ENCODE measurements at places on chromosomes 6 and 20.
A peak's percentile ranks its signal among the peaks of the same experiment; 100 is the strongest.

DNA sequence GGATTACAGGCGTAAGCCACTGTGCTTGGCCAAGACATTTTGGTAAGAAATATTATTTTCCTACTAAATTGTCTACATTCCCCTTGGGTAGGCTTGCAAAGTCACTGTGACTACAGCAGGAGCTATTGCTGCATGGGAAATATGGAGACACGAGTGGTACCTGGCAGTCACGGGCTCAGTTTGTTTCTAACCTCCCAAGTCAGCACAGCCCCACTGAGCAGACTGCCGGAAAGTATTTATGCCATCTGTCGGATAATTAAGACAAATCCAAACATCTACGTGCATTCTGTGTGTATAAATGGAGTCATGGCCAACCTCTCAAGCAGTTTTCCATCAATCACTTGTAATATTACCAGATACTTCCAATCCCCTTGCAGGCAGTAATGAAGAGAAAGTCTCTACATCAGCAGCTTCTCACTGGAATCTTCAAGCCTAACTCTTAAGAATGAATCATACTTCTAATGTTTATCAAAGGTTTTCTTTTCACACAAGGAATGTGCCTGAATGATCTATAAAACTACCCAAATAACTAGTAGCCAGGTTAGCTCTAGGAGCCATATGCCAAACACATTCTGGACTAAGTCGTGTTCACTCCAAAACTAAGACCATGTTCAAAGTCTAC is 20.1 kb downstream of the PSMB1 start:
- no peak for DNase-seq

- DNase-seq: no peak
Measured at GRCh38 chr6:52474173-52474572, 54.0 kb downstream of the EFHC1 start.

GRCh38 chr20:36571564-36572504 is 1.6 kb upstream of the TGIF2 start:
- no peak for DNase-seq

GRCh38 chr6:114216789-114217467 is 125.9 kb downstream of the HS3ST5 start:
- DNase-seq: no peak

DNA sequence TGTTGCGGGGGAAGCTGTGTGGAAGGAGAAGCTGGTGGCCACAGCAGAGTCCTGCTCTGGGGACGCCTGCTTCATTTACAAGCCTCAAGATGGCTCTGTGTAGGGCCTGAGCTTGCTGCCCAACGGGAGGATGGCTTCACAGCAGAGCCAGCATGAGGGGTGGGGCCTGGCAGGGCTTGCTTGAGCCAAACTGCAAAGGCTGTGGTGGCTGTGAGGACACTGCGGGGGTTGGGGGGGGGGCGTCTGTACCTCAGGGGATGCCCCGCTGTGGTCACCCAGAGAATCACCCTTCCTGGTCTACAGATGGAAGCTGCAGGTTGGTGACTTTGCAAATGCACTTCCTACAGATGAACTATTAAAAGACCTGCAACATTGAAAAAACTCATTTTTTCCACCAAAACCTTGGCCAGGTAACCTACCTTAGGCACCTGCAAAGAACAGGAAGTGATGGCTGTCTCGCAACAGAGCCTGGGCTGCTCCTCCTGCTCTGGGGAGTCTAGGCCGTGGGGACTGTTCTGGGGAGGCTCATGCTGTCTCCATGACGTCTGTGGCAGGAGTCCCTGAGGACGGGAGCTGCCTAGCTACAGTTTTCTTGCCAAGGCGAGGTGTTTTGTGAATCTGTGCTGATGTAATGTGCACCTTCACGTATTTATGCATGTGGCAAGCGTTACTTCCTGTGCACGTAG is 7.3 kb downstream of the NPBWR2 start:
- no peak for DNase-seq

DNA sequence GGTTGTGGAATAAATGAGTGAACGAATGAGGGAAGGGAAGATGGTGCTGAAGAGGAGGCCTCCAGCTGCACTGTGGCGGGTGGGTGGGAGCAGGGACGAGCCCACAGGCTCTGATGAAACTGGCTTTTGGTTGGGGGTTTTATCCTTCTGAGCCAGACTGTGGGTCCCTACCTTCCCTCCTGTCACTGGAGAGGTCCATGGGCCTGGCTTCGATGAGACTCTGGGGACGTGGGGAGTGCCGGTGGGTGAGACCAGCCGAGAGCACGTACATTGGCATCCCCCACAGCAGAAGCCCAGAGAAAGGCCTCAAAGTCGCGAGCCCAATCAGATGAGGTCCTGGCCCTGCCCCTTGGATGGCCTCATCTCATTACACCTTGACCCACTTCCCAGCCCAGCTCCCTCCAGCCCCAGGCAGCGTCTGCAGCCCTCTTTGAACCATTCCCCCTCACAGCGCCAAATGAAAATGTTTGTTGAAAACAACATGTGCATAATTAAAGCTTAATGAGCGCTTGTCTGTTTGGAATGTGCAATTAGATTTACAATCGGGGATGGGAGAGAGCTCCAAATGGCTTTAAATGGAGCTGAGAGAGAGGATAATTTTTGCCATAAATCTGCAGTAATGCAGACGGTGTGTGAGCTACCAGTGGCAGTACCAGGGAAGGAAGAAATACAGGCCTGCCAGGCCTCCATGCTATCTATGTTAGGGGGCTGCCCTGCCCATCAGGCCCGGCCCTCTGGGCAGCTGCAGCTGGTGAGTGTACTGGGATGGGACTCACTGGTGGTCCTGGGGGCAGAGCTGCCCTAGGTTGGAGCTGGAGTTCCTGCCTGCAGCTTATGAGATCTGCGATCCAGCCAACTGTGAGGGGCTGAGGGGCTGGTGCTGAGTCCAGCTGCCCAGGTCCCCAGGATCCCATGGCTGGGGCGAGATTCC is 47.2 kb downstream of the TOX2 start:
- no peak for DNase-seq

DNA sequence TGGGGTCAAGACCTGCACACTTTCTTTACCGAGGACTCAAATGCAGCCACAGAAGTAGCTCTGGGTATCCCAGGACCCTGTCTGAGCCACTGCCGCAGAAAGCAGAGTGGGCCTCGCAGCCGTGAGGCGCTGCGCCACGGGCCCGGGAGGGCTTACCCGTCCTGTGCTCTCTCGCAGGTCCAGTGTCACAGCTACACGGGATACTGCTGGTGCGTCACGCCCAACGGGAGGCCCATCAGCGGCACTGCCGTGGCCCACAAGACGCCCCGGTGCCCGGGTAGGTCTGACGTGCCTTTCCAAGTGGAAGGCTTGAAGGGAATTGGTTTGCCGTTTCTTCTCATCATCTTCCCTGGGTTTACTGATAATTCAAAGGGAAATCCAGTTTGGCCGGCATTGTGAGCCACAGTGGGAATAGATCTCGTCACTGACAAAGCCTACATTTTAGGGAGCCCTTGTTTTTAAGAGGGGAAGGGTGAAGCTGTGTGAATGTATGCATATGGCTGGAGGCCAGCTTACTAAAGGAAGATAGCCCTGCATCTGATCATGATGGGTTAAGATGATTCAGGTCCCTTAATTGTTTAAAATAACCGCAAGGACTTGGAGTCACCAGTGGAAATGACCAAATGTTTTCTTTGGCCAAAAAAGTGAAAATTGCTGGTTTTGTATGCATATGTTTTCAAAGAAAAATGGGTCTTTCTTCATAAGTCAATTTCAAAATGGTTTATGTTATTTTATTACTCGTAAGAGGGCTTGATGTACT is 86.6 kb downstream of the SMOC2 start:
- no peak for DNase-seq

GRCh38 chr6:67875877-67876383 is 759.2 kb upstream of the ADGRB3 start:
- DNase-seq: no peak

GRCh38 chr6:169277619-169278018 is 24.0 kb upstream of the THBS2 start:
- no peak for DNase-seq

- no peak for DNase-seq
Measured at GRCh38 chr6:11535801-11536230, 1.7 kb upstream of the TMEM170B start.

DNA sequence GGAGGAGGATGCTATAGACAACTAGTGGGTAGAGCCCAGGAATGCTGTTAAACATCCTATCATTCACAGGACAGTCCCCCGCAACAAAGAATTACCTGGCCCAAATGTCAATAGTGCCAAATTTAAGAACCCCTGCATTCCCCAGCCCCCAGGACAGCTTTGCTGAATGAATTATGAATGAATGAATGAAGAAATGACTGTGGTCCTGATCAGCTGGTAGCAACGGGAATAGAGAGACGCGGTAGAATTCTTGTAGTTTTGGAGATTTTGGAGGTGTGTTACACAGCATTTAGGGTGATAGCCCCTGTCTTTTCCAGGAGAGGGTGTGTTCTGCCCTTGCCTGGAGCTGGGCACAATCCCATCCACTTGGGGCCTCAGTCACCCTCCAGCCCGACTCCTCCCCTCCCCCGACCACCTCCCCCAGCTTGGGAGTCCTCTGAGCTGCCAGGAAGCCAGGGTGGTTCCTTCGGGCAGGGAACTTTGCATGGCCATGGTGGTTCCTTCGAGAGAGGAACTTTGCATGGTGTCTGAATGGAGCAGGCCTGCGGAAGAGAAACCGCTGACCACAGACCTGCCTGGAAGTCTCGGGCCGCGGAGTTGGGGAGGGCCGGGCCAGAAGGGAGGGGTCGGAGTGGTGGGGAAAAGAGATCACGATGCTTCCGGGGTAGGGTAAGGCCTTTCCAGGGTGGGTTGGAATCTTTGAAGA is 1.0 kb upstream of the HCK start:
- DNase-seq: no peak

- no peak for DNase-seq
Measured at GRCh38 chr6:34657037-34657306, 39.6 kb downstream of the ILRUN start.

DNA sequence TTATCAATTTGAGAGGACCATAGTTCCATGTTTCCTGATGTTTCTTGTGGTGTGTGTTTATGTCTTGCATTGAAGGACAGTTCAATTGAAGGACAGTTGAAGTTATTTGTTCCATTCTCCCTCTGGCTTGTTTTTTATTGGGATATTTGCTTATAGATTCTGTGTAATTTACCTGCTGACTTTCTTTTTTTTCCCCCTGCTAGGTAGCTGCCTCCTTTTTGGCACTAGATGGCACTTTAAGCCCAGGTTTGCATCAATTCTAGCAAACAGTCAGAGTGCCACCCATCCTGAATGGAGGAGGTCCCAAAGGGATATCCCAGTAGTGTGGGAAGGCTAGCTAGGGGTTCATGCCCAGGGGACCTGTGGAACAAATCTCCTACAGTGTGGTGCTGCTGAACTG is 78.1 kb downstream of the CFAP61 start:
- DNase-seq: no peak

GRCh38 chr6:78835817-78836216 is 31.5 kb upstream of the IRAK1BP1 start:
- DNase-seq: no peak

- DNase-seq: peak; percentile 29
Measured at GRCh38 chr20:8132484-8133309, 631 bp downstream of the PLCB1 start.

DNA sequence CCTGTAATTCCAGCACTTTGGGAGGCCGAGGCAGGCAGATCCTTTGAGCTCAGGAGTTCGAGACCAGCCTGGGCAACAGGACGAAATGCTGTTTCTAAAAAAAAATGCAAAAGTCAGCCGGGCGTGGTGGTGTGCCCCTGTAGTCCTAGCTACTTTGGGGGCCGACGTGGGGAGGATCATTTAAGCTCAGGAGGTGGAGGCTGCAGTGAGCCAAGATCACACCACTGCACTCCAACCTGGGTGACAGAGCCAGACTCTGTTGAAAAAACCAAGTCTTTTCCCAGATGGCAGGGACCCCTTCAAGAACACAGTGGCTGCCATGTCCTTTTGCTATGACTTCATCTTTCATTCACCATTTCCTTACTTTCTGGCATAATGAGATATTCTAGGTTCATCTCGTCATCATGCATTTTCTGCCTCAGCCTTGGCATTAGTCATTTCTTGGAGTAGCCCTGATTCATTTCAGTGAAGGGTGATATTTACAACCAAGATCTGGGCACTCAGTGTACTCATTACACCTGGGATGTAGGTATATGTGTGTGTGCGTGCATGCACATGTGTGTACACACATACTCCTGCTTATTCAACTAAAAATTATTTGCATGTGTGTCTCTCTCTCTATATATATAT is 61.4 kb upstream of the TOX2 start:
- no peak for DNase-seq

GRCh38 chr20:24798930-24799705 is 150.0 kb upstream of the CST7 start:
- no peak for DNase-seq

DNA sequence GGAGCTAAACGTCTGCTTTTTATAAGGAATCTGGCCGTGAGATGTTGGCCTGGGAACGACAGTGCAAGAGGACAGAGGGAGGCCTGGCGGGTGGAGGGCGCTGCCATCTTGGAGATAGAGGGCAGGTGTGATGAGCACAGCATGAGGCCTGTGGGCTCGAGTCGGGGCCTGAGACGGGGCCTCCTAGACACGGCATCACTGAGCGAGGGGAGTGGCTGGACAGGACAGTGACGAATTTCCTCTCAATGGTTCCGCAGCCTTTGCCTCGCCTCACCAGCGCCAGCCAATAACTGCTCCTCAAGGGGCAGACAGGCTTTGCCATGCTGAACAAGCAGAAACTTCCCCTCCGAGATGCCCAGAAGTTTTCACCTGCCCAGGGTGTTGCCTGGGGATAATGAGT is 376.7 kb downstream of the THBS2 start:
- no peak for DNase-seq

- DNase-seq: no peak
Measured at GRCh38 chr6:125662296-125662695, 87.1 kb upstream of the HEY2 start.

GRCh38 chr6:139540276-139540675 is 165.8 kb upstream of the CITED2 start:
- no peak for DNase-seq

DNA sequence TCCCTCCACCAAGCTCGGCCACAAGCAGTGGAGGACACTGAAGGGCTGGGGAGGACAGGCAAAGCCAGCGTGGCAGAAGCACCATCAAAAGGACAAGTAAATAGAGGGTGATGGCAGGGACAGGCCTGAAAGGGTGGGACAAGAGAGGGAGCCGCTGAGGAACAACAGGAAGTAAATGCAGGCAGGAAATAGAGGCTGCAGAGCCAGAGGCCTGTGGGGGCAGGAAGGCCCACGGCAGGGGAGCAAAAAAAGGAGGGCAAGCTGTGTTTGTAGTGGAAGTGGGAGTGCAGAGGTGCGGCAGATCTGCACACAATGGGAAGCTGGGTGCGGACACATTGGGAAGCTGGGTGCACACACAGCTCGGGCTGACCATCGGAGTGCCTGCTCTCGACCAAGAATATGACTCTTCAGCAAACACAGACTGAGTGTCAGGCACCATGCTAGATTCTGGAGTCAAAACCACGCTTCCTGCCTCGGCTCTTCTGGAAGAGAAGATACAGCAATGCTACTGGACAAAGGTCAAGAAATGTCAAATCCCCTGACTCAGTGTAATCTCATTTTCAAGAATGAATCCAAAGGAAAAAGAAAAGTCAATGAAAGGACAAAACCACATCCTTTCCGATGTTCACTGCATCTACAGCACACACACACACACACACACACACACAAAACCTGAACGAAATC is 40.4 kb upstream of the RAB22A start:
- DNase-seq: no peak

All from tibial nerve (tissue), 4 donors.